Esophagus squamous epithelium (tissue), 5 donors: ENCODE measurements at places on chromosomes 12 and 14.
A peak's percentile ranks its signal among the peaks of the same experiment; 100 is the strongest.

DNA sequence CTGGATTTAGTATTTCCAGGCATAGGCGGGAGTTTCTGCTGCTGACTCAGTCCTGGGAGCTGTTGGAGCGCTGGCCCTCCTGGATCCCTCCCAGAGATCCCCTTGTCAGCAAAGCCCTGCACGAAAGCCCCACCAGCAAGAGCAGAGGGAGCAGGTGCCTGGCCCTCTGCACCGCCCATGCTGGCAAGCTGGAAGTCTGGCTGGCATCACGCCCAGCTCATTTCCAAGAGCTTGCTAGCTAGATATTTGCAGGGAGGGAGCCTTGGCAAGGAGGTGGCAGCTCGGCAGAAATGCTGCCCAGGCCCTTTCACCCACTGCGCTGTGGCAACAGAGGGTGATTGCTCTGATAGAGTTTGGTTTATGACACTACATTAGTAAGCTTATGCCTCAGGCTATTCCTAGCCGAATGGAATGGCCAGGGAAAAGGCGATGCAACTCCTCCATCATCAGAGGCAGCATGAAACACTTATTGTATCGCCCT is 193.9 kb downstream of the EMP1 start:
- H3K36me3 ChIP-seq = no peaks in the 10 kb centered on the region

DNA sequence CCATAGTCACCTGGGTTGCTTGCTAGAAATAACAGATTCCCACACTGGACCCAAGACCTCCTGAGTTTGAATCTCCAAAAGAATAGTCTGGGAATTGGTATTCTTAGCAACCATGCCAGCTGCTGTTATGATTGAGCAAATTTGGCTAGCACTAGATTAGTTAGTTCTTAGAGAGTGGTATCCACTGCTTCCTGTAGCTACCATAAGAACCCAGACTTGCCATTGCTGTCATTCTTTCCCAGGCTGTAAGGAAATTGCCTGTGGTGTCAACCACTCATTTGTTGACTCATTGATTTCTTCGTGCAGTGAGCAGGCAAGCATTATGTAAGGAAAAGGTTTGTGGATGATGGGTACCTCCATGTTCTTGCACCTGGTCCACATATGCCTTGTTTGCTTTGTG is 201.8 kb upstream of the RGS6 start:
- no peak for DNase-seq
- no peak overlapping the region for H3K27ac ChIP-seq
- H3K27me3 ChIP-seq = no peaks in the 10 kb centered on the region

GRCh38 chr14:58870961-58871360 is 233.2 kb downstream of the DACT1 start:
- no peaks in the 10 kb centered on the region for H3K27me3 ChIP-seq
- no peaks in the 10 kb centered on the region for H3K4me1 ChIP-seq
- H3K36me3 ChIP-seq = no peaks in the 10 kb centered on the region
- DNase-seq = no peak

DNA sequence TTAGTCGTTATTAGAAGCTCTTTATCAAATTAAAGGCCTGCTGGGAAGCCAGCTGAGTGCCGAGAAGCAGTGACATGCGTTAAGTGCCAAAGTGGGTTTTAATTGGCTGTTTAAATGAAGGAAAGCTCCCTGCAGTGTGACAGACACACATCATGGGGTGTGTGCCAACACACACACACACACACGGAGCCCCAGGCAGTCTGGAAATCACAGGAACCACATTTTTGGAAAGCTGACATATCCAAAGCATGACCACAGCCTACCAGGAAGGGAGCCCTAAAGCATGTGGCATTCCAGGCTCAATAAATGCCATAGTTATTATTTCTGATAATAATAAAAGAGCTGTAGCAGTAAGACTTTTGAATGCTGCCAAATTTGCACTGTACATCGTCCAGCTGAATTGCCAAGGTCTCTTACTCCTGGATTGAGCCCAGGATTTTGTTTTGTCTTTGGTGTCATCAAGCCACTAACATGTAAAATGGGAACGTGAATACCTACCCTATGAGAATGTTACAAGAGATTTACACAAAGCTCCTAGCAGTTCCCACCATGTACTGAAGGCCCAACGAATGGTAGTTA is 135.1 kb downstream of the TMEM30B start:
- peak overlapping the region; percentile 37 for H3K27ac ChIP-seq
- DNase-seq = no peak
- H3K4me3 ChIP-seq = no peak overlapping the region
- H3K36me3 ChIP-seq = no peaks in the 10 kb centered on the region

GRCh38 chr12:50562520-50563433 is 58.0 kb downstream of the DIP2B start:
- no peak overlapping the region for H3K4me3 ChIP-seq
- DNase-seq = no peak
- no peaks in the 10 kb centered on the region for H3K36me3 ChIP-seq
- H3K27me3 ChIP-seq = no peaks in the 10 kb centered on the region

GRCh38 chr12:30110958-30111586 is 327.3 kb upstream of the TMTC1 start:
- no peaks in the 10 kb centered on the region for H3K36me3 ChIP-seq
- no peaks in the 10 kb centered on the region for H3K27me3 ChIP-seq
- H3K27ac ChIP-seq = no peak overlapping the region
- H3K4me3 ChIP-seq = no peak overlapping the region
